Activated CD4-positive, CD25-positive, alpha-beta regulatory T cell (primary cell): ENCODE measurements at places on chromosomes 11 and 22.

- no peak for DNase-seq
These were observed 52.3 kb upstream of the LMO1 start for GRCh38 chr11:8315954-8316353.

DNA sequence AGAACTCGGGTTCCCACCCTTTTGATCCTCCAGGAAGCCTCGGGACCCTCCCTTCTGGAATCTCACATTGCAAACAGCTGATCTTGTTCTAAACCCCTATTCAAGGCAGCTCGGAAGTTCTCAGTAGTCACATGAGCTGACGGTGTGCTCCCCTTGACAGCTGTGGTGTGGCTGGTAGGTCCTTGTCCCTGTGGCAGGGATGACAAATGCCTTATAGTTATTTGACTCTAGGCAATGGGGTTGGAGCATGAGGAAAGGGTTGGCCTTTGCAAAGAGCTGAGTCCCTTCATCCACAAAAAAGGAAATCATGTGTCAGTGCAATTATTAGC, 23.6 kb downstream of the EIF4G2 start:
- DNase-seq: no peak

DNA sequence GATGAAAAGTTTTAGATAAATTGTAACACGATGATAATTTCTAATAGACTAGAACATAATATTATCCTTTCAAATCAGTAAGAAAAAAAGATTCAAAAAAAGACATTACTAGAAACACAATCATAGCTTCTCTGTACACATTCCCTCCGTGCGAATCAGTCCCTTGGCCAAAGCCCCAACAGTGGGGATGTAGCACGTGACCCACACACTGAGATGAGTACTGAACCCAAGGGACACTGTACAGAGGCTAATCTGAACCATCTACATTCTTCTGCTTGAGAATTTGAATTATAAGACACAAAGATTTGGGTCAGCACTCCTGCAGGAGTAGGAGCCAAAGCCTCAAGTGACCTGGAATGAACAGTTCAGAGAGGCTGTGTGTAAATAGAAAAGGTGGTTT, 353.7 kb downstream of the INSC start:
- no peak for DNase-seq

DNA sequence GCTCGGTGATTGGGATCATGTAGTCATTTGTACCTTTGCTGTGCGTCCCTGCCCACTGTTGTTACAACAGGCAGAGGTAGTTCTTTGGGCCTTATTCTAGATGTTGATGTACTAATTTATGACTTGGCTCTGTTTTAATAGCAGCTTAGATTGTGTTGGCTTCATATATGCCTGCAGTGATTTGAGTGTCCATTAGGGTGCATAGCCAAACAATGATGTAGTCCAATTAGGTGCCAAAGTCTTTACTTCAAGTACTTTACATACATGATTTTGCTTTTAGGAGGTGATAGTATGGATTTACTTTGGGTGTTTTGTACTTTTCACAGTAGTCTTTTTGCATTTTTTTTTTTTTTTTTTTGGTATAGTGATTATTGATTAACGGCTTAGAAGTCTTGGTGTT, 46.4 kb downstream of the PPP6R3 start:
- no peak for DNase-seq

GRCh38 chr22:27489178-27489675, 312.3 kb downstream of the MN1 start:
- DNase-seq: no peak

- no peak for DNase-seq
These were observed 26.4 kb downstream of the C11orf91 start for GRCh38 chr11:33674035-33674814.

DNA sequence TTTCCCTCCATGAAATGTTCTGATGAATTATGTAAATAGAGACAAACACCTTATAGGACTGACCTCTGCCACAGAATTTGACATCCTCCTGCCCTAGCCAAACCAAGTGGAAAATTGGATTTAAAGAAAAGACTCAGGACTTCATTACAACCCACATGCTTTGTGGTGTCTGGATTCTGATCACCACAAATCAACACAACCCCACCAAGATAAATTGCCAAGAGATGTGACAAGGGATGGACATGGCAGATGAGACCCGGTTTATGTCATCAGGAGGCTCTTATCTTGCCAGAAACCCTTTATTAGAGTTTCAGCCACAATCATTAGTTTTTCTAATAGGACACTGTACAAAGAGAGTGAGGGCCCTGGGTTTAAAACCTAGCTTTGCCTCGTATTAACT, 57.9 kb upstream of the SLC6A5 start:
- no peak for DNase-seq

DNA sequence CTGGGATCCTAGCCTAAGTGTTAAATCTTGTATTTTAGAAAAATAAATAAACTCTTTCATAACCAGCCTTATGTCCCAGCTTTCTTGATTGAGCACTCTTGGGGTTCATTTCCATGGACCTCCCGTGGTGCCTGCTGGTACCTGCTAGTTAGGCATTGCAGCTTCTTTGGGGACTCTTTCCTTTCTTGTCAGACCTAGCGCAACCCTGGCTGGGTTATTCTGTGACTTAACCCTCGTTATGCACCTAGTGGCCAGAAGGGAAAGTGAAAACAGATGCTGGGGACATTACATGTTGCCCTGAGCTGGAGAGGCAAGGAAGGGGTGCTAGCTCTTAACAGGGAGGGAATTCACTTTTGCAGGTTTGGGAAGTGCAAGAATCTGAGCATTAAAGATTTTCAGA, 46.8 kb downstream of the APIP start:
- no peak for DNase-seq

DNA sequence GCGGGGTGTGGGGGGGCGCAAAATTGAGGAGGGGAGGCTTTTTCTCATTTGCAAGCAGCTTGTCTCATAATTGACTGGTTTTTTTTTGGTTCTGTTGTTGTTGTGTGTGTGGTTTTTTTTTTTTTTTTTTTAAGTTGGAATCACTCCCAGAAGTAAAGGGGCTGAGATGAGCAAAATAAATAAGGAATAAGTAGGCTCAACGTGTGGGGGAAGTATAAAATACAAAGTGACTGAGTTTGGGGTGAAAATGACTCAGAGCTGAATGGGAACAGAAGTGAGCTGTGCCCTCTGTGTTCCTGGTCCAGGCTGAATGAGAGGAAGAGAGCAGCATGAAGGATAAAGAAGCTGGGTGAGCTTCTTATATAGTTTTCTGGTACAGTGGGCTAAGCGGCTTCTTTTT, 90.0 kb downstream of the GRIK4 start:
- DNase-seq: no peak

DNA sequence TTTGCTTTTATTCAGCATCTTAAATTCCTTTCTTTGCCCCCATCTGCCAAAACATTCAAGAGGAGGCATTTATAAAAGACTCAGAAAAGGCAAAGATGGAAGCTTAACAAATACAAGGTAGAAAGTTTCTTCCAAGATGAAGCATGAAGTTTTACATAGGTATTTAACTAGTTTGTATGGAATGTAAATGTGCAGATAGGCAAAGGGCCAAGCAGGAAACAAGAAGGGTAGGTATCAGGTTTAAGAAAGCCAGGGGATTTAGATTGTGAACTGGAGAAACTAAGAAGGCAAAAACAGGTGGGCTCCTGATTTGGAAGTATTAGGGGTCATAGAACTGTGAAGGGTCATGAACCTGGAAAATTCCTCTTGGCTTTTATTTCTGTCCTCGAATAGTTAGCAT, 62.6 kb downstream of the PPP2R1B start:
- no peak for DNase-seq

DNA sequence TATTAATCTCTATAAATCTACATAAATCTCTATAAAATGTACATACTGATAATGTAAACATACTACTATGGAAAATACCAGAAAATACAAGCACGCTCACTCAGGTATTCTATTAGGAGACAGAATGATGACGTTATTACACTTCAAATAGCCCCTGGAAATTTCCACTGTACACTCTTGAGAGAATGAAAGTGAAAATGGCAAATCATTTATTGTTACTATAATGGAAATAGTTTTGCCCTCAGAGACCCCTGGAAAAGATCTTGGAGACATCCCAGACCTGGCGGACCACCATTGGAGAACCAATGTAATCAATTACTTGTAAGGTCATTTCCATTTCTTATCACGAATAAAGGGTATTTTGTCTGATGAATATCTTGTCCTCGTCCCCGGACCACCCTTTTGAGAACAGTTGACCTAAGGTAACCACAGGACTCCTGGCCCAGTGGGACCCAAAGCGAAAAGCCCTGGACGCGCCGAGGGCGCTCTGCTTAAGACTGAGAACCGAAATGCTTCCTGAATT, 509 bp upstream of the PRRG4 start:
- DNase-seq: no peak

DNA sequence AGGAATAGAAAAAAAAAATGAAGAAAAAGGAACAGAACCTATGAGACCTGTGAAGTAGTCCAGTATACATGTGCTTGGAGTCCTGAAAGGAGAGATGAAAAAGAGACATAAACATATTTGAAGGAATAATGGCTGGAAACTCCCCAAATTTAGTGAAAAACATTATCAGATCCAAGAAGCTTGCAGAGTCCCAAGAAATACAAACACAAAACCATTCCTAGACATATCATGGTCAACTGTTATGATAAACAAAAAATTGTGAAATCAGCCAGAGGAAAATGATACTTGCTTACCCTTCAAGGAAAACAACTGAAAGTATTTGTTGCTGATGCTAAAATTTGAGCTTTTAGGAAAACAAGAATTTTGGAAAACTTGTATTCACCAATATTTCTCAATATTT, 250.1 kb downstream of the DDX10 start:
- no peak for DNase-seq

GRCh38 chr11:16806791-16807190, 68.3 kb downstream of the C11orf58 start:
- DNase-seq: no peak
